KBM-7 (cell line): ENCODE measurements at places on chromosomes 13 and 19.

GRCh38 chr13:45412274-45413049, 5.7 kb downstream of the SLC25A30 start:
- DNase-seq, result no peak

DNA sequence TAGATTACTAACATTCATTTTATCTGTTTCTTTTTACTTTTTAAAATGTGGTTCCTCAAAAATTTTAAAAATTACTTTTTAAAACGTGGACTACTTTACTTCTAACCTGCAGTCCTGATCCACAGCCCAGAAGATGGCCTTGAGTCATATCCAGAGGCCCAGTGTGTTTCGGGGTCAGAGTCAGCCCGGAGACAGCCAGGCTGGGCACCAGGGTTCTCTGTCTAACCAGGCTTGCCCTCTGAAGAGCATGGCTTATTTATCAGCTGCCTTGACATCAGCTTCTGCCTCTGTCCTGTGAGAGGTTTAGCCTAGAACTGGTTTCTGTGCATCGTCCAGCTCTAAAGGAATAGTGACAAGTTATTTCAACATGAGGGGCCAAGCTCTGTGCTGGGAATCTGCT, 332.0 kb downstream of the FGF9 start:
- no peak for DNase-seq

- no peak for DNase-seq
These were observed 38.6 kb upstream of the CCNE1 start for GRCh38 chr19:29773141-29773540.

DNA sequence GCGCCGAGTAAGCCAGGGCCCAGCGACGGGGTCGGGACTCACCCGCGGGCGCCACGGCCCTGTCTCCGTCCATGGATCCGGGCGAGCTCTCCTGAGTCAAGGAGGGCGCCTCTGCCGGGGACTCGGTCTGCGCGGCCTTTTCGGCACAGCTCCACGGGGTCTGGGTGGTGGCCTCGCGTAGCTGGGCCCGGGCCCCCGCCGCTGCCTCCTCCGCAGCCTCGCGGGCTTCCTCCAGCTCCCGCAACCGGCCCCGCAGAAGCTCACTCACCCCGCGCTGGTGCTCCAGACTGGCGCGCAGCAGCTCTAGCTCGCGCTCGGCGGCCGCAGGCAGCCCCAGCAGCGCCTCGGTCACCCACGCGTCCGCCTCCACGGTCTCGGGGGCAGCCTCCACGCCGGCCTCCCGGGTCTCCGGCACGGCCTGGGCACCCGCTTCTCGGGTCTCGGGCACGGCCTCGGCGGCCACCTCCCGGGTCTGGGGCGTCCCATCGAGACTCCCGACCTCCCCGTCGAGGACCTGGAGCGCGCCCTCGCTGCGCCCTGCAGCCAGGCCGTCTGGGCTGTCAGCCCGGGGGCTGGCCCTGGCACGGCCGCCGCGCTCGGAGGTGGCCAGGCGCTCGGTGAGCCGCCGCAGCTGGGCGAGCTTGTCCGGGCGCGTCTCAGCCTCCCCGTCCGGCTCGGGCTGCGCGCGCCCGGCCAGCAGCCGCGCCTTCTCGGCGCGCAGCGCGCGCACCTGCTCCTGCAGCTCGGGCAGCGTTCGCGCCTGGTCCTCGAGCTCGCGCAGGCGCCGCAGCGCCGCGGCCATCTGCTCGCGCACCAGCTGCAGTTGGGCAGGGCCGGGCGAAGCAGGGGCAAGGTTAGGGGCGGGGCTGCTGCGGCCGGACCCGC, 8.4 kb downstream of the KANK3 start:
- DNase-seq, result no peak

- no peak for DNase-seq
These were observed 34.1 kb downstream of the ELL start for GRCh38 chr19:18487576-18488402.

DNA sequence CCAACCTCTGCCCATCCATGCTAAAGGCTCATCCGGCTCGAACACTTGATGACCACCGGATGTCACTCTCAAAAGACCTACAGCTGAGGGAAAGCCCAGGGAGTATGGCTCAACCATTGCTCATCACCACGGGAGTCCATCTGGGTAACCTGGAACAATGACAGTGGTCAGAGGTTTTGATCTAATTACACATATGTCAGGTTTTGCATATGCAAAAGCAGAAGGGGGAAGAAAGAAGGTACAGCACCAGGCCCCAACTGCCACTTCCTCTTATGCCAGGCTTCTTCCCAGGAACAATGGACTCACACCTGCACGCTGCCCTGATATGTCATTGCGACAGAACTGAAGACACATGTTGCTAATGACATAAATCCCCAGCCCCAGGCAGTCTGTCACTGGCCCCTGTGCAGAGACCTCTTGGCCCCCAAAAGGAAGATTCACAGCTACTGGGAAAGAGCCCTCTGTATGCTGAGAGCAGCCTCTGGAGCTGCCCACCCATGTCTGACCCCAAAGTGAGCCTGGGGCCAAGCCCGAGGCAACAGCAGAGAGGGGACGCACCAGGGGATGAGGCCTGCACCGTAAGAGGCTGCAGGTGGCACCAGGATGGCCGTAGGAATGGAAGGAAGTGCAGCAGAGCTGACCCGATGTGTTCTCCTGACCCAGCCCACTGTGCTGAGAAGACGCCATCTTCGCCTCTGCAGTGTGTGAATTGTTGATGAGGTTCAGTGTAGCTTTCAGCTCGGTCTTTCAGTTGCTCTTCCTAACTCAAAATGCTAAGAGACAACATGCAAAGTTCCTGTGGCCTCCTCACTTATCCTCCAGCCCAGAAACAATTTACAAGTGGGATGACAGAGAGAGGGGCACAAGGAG, 26.3 kb downstream of the EPS15L1 start:
- DNase-seq, result peak; percentile 80

DNA sequence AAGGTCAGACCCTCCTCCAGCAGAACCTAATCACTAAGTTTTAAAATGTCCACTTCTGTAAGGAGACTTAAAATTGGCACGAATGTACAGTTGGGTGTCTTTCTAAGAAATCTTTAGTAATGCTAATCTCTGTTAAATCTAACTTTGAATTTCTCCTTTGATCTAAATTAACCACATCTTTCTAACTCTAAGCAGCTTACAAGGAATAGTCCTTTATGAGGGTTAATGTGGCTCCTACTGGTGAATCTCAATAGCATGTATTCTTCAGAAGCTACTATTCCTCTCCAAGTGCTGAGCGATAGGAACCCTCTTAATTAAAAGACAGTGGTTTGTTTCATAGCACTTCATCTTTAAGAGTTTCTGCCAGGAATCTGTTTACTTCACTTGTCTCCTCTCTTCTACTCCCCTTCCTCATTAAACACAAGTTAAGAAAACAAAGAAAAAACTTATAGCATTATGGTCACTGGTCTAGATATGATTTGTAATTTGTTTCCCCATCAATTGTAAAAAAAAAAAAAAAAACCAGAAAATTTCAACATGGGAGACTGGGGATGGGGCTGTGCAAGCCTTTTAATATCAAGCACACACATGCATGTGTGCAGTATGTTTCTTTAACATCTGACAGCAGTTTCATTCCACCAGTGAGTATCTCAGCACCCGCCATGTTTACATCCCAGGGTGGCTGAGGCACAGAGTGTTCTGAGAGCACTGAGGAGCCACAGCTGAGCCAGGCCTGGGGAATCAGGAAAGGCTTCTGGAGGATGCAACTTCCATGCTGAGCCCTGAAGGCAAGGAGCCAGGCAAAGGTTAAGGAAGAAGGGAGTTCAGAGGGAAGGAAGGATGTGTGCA, 57.7 kb downstream of the ATP7B start:
- DNase-seq, result no peak

GRCh38 chr19:54704928-54705327, 19.3 kb upstream of the KIR3DL3 start:
- no peak for DNase-seq

- DNase-seq, result no peak
These were observed 5.4 kb downstream of the TMEM150B start for GRCh38 chr19:55319785-55320184.

GRCh38 chr13:111143865-111144540, 28.9 kb downstream of the ARHGEF7 start:
- DNase-seq, result no peak

DNA sequence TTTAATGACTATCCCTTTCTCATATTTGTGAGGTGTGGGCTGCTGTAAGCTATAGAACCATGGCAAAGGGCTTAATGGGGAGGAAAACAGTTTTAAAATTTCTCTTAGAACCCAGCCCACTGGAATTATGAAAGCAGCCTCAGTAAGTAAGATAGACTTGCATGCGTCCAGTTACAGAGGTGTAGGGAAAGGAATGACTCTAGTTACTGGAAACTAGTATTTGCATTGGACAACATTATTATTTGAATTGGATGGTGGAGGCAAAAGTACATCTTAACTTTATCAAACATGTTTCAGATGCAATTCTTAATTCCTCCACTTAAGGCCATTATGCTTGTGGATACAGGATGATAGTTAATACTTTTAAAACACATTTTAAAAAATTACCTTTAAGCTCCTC, 292.9 kb downstream of the SPRY2 start:
- DNase-seq, result no peak

GRCh38 chr13:100838387-100838786, 163.8 kb upstream of the TMTC4 start:
- DNase-seq, result no peak

DNA sequence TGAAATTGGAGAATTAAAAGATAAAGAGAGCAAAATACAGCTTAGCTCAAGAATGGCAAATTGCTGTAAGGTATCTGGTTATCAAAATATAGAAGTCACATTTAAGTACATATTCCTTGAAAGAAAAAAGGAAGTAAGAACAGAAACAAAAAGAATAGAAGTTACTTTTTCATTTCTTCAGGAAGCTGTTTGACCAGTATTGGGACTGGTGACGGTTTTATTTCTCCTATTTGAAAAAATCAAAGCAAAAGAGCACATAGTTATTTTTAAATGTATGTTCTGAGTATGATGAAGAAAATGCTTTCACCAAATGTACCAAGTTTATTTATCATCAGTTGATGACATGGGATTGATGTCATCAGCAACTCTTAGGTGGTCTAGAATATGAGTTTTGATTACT, 83.1 kb upstream of the OXGR1 start:
- no peak for DNase-seq

DNA sequence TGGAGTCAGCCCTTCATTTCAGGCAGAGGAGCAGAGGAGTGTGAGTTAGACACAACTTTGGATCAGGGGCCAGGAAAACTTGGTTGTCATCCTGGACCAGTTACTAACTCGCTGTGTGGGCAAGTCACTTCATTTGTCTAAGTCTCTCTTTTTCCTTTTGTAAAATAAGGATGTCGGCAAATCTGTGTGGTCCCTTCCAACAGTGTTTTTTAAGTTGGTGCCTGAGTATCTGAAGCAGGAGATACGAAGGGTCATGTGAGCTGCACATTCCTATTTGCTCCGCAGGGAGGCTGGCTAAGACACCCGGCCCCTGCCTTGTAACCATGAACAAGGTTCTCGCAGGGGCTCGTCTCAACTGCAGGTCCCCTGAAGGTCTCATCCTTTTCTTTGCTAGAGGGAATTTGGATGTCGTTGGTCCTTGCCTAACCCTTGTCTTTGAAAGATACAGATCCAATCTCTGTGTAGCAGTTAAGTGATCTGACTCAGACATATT, 64.3 kb downstream of the LRCH1 start:
- no peak for DNase-seq

- DNase-seq, result no peak
These were observed 926.8 kb upstream of the MIR17HG start for GRCh38 chr13:90420683-90421082.

DNA sequence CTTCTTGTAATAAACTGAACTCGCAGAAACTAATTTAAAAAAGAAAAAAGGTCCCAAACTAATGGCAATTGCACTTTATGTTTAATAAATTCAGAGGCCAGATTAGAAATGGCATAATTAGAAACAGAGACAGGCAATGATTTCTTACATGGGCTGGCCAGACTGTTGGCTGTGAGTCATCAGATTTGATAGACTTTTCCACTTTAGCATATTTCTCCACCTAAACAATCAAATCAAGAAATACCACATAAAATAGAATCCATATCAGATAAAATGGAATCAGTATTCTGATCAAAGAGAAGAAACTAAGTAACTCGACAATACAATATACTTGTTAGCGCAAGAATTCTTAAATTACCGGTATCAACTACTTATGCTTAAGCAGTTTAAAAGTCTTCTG, 29.0 kb downstream of the EXOSC8 start:
- DNase-seq, result no peak

- peak; percentile 7 for DNase-seq
These were observed at the start of gene CYP4F12 for GRCh38 chr19:15672580-15673175. CYP4F12 (plus strand) TSS chr19:15673087; CDS start chr19:15673530, 443 bp downstream.

- DNase-seq, result peak; percentile 50
These were observed 1.7 kb downstream of the MPV17L2 start for GRCh38 chr19:18194554-18195238.

GRCh38 chr19:39740395-39740794, 2.6 kb upstream of the CLC start:
- no peak for DNase-seq

- no peak for DNase-seq
These were observed 86.0 kb downstream of the ING1 start for GRCh38 chr13:110799246-110800236.

DNA sequence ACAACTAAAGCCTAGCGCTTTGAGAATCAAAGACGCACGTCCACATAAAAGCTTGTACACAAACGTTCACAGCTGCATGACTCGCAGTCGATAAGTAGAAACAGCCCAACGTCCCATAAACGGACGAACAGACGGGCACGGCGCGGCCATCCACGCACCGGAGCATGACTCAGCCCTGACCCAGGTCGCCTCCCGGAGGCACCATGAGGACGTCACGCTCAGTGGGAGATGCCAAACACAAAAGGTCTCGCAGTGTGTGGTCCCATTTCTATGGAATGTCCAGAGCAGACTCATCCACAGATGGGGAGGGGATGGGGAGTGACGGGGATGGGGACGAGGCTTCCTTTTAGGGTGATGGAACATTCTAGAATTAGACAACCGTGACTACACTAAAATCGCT, 9.4 kb downstream of the POLRMT start:
- no peak for DNase-seq

GRCh38 chr19:15107061-15108010, at the start of gene SYDE1:
SYDE1 (plus strand) TSS chr19:15107401; CDS start chr19:15107434, 33 bp downstream.
- DNase-seq, result no peak
